Activated CD8-positive, alpha-beta memory T cell treated with anti-CD3 and anti-CD28 coated beads for 36 hours (primary cell): ENCODE measurements at places on chromosomes 13 and 19. TPM values are rescaled to one million over a fixed set of nuclear protein-coding genes. Genes with fewer than 3 reads are reported as not detected.

The ZIC2 gene
- total RNA-seq: not detected

The ZNF497 gene
- total RNA-seq: 1.5 TPM

The SYNE4 gene
- 1.4 TPM for total RNA-seq

The B3GNT8 gene
- 0.61 TPM for total RNA-seq

The SIRT6 gene
- total RNA-seq: 34.0 TPM

The SIGLEC5 gene
- not detected for total RNA-seq

The LAIR2 gene
- 1.8 TPM for total RNA-seq

The SIGLECL1 gene
- total RNA-seq: not detected

The SH2D3A gene
- total RNA-seq: 18.1 TPM

The SOX1 gene
- not detected for total RNA-seq

The MAP3K10 gene
- 16.5 TPM for total RNA-seq

The LAIR1 gene
- 7.4 TPM for total RNA-seq

The FXYD3 gene
- total RNA-seq: not detected

The IZUMO2 gene
- total RNA-seq: not detected

The INSL3 gene
- total RNA-seq: 1.9 TPM

The URAD gene
- not detected for total RNA-seq

The GSX1 gene
- total RNA-seq: not detected

The C13orf42 gene
- not detected for total RNA-seq

The GPI gene
- total RNA-seq: 675 TPM

The ZIM2 gene
- not detected for total RNA-seq

The CEACAM8 gene
- total RNA-seq: not detected

The KLK2 gene
- not detected for total RNA-seq

The LILRB3 gene
- total RNA-seq: not detected

The FUT3 gene
- total RNA-seq: not detected

The CGB8 gene
- total RNA-seq: not detected

The PPM1N gene
- total RNA-seq: 3.0 TPM

The MAP4K1 gene
- 159 TPM for total RNA-seq

The KLK5 gene
- total RNA-seq: not detected

The FGF9 gene
- total RNA-seq: 1.7 TPM

The SPART gene
- 11.1 TPM for total RNA-seq

The PTH2 gene
- not detected for total RNA-seq

The TMEM255B gene
- total RNA-seq: 0.73 TPM

The LCP1 gene
- total RNA-seq: 846 TPM

The NAPSA gene
- total RNA-seq: 43.1 TPM

The CCDC8 gene
- not detected for total RNA-seq

The CGB3 gene
- not detected for total RNA-seq

The CYP2S1 gene
- not detected for total RNA-seq

The RANBP3 gene
- total RNA-seq: 98.8 TPM

The SPINT2 gene
- total RNA-seq: 20.1 TPM

The OR10H1 gene
- total RNA-seq: not detected
